Naive thymus-derived CD4-positive, alpha-beta T cell (primary cell): ENCODE measurements at places on chromosomes 11 and 22. TPM values are rescaled to one million over a fixed set of nuclear protein-coding genes. Genes with fewer than 3 reads are reported as not detected.

TTLL8 gene
- not detected for total RNA-seq

GTF2H1 gene
- total RNA-seq, result 26.3 TPM

DNA sequence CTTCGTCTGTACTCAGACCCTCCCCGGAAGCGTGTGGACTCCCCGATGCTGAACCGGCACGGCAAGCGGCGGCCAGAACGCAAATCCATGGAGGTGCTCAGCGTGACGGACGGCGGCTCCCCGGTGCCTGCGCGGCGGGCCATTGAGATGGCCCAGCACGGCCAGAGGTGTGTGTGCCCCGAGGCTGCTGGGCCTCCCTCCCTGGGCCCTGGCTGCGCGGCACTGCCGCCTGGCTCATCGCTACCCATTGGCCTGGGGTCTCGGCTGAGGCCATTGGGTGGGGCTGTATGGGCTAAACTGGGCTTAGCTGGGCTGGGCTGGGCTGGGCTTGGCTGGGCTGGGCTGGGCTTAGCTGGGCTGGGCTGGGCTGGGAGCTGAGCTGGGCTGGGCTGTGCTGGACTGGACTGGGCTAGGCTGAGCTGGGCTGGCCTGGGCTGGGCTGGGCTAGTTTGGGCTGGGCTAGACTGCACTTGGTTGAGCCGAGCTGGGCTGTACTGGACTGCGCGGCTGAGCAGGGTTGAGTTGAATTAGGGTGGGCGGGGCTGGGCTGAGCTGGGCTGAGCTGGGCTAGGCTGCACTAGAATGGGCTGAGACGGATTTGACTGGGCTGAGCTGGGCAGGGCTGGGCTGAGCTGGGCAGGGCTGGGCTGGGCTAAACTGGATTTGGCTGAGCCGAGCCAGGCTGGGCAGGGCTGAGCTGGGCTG lies 40.7 kb downstream of the MOB2 start:
- no peak for DNase-seq

- no peak for DNase-seq
These were observed 186.8 kb downstream of the ETS1 start for GRCh38 chr11:128400382-128401203.

GRCh38 chr11:96105197-96105895 lies 181.4 kb upstream of the MTMR2 start:
- no peak for DNase-seq

DNA sequence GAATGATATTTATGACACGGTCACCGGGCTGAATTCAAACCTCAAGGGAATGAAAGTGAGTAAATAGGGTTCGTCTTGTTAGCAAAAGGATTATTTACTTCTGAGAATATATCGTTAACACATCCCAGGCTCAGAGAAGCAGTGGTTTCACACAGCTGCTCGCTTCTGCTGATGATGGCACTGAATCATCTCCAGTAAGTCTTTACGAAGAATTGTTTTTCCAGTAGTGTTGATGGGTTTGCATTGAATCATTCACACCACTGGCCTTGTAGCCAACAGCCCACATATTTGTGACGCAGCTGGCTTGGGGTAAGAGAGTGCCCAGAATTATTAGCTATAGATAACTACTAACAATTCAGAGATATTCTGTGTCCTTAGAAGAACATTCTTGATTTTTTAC lies 236.3 kb downstream of the CADM1 start:
- no peak for DNase-seq

DNA sequence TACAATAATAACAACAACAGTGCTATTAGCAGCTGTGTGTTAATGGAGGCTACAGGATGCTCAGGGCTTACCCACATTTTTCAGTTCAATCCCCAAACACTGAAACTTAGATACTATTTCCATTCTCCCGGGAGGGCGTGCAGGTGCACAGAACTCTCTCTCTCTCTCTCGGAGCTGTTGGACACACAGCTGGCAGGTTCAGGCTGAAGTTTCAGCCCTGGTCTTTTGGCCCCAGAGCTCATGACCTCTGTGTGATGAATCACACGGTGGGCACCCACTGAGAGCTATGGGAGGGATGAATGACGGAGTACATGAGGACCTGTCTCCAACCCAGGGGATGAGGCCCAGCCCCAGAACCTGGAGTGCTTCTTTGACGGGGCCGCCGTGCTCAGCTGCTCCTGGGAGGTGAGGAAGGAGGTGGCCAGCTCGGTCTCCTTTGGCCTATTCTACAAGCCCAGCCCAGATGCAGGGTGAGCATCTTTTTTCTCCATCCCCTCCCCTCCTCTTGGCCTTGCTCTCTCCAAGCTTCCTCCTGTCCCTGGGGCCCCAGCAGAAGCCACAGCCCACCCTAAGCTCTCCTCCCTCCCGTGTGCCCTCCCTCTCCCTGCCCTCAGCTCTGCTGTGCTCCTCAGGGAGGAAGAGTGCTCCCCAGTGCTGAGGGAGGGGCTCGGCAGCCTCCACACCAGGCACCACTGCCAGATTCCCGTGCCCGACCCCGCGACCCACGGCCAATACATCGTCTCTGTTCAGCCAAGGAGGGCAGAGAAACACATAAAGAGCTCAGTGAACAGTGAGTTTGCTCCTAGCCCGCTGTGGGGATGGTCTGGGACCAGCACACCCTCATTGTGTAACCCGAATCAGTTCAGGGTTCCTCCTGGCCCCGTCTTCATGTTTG lies 16.9 kb downstream of the CSF2RB start:
- no peak for DNase-seq
